ENCODE measurements at places on chromosomes 11 and 22.

DNA sequence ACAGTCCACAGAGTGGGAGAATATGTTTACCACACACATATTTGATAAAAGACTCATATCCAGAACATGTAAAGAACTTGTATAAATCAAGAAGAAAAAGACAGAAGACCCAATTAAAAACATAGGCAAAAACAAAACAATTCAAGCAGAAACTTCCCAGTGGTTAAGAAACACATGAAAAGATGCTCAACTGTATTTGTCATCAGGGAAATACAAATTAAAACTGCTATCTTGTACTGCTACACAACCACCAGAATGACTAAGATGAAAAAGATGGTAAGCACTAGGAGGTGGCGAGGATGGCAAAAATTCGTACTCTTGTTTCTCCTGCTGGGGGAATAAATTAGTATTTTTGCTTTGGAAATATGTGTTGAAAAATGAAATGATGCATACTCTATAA, 192.3 kb upstream of the C11orf87 start:
- peak; percentile 77 for DNase-seq

GRCh38 chr11:132068556-132068955, 698.1 kb downstream of the NTM start:
- no peak for DNase-seq

- DNase-seq, result no peak
Observed at GRCh38 chr11:60370252-60370810, 8.0 kb upstream of the MS4A7 start.

DNA sequence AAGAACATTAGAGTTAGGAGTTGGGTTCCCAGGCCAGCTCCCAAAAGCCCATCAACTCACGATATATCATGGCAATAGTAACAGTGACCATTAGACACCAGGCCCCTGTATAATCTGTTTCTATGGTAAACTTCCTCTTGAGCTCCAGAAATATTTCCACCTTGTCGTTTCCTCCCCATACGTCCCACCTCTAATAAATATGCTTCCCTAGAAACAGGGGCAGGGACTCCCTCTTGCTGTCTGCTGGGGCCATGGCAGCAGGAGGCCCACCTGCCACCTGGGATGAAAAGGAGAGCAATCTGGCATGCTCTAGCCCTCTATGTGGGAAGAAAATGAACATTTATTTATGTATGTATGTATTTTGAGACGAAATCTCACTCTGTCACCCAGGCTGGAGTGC, 32.2 kb upstream of the AMOTL1 start:
- DNase-seq, result no peak

DNA sequence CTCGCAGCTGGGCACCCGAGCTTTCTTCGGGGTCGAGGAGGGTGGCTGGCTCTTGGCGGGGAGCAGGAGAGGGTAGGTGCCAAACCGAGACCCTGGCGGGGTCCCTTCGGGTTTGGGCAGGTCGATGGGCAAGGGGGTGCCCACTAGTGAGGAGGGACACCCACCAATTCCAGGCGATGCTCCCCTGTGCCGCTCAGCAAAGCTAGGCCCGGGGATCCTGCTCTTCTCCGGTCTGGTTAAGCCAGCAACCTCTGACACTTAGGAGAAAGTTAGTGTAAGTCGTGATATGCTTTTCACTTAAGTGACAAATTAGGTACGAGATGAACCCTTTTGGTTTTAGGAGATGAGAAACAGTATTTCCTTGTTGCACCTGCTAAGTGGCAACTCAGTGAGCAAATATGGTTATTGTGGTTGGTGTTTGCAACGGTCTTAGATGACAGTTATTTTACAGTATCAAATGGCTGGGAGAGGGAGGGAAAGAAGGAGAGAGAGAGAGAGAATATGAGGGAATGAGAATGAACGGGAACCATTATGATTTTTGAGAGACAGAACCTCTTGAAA, 565 bp downstream of the NUCB2 start:
- no peak for DNase-seq

- no peak for DNase-seq
Observed at GRCh38 chr11:78841456-78842060, 266.9 kb upstream of the NARS2 start.

- no peak for DNase-seq
Observed at GRCh38 chr11:17719938-17720795, 796 bp downstream of the MYOD1 start.

DNA sequence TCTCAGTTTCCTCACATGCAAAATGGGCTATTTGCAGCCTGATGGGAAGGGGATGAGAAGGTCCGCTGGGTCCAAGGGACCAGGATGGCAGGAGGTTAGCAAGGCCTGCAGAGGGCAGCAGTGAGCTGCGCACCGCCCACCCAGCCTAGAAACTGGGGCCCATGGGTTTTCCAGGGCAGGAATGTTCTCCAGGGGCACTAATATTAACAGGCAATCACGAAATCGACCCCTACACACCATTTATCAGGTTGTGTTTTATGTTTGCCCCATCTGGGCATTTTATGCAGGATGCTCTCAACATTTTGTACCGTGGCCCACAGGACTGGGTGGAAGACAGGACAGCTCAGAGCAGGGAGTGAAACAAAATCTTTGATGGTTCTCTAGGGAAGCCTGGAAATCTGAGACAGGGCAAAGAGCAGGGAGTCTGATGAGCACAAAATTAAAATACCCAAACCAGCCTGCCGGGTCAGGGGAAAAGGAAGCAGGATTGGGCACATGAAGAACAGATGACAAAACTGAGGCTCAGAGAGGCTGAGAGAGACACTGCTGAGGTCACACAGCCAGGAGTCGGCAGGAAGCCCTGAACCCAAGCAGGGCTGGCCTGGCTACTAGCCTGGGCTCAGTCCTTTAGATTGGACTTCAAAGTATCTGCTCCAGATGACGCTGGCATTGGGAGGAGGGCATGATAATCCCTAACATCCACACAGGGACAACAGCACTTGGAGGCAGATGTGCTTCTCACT, 1.6 kb upstream of the BCR start:
- DNase-seq, result no peak

GRCh38 chr22:20433191-20433590, 4.4 kb downstream of the SCARF2 start:
- no peak for DNase-seq

GRCh38 chr11:95093548-95093947, 3.9 kb downstream of the ENDOD1 start:
- DNase-seq, result no peak

DNA sequence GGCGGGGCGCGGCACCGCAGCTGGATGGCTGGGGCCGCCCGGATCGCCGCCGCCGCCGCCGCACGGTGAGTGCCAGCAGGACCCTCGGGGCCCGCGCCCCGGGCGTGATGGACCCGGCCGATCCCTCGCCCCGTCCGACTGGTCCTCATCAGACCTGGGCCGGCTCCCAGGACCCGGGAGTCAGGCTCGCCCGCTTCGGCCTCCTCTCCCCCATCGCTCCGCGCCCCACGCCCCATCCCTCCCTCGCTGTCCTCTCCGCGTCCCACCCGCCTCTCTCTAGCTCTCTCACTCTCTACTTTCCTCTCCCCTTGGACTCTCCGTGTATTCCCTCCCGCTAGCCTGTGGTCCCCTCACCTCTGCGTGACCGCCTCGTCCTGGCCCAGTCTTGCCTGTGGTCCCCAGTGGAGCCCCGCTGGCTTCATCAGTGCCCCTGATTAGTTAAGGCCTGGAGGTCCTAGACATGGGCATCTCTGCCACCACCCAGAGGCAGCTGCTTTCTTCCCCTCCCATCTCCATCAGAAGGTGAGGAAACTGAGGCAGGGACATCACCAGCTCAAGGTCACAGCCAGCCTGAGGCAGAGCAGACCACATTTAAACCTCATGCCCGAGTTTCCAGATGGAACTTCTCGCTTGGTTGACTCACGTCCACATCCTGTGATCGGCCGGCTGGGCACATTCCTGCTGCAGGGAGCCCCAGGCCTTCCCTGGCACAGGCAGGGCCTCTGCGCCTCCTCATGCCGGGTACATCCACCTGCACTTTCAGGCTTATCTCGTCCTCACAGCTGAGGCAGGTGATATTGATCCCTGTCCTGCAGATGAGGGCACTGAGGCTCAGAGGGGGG, 429 bp downstream of the SLC39A13 start:
- DNase-seq, result peak; percentile 56

GRCh38 chr11:123504401-123504800, 74.3 kb downstream of the GRAMD1B start:
- no peak for DNase-seq

- no peak for DNase-seq
Observed at GRCh38 chr11:109733245-109733644, 311.3 kb downstream of the C11orf87 start.

DNA sequence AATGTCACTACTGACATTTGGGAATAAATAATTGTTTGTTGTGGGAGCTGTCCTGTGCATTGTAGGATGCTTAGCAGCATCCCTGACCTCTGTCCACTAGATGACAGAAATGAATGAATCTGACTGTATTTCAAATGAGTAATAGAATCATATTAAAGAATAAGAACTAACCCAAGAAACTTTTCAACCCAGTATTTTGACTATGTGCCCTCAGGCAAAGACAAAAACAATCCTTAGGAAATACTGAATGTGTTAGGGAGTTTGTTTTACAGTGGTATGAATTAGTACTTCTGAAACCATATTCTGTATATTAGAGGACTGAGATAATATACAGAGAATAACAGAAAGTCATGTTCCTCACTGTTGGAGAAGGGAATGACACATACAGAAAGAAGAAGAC, 320.9 kb upstream of the PITPNB start:
- DNase-seq, result no peak

DNA sequence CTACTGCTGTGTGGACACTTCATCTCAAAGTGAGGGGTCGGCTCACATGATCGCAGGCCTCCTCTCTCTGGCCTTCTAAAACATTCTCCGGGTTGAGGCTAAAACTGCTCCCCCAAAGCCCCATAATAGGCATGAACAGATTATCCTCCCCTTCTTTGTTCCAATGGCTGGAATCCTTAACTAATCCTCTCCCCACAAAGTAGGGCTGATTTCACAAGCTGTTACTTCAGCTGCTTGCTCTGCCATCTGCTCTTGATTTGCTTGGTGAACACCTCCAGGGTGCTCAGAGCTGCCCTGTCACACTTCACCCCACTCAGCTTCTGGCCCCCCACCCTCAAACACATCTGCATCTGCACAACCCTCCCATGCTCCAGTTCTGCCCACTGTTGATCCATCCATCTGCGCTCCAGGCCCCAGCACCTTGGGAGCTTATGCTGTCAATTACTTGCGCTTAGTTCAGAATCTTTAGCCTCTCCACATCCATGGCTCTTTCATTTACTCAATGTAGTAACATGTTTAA, 173.1 kb upstream of the API5 start:
- DNase-seq, result no peak

- DNase-seq, result peak; percentile 51
Observed at GRCh38 chr11:77596626-77597025, 6.9 kb downstream of the AQP11 start.

DNA sequence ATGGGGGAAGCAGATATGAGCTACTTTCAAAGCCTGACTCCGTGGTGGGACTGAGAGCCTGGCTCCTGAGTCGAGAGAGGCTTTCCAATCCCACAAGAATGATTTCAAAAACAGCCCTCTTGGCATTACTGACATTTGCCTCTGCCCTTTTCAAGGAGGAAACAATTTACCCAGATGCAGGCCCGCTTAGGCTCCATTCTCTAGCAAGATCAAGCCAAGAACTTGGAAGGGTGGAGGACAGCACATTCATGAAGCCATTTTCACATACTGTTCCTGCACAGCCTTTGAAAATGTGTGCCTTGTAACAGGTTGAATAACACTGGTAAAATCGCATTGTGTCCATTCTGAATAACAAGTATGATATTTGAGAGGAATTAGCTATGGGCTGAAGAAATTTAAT, 58.2 kb upstream of the EED start:
- DNase-seq, result no peak

DNA sequence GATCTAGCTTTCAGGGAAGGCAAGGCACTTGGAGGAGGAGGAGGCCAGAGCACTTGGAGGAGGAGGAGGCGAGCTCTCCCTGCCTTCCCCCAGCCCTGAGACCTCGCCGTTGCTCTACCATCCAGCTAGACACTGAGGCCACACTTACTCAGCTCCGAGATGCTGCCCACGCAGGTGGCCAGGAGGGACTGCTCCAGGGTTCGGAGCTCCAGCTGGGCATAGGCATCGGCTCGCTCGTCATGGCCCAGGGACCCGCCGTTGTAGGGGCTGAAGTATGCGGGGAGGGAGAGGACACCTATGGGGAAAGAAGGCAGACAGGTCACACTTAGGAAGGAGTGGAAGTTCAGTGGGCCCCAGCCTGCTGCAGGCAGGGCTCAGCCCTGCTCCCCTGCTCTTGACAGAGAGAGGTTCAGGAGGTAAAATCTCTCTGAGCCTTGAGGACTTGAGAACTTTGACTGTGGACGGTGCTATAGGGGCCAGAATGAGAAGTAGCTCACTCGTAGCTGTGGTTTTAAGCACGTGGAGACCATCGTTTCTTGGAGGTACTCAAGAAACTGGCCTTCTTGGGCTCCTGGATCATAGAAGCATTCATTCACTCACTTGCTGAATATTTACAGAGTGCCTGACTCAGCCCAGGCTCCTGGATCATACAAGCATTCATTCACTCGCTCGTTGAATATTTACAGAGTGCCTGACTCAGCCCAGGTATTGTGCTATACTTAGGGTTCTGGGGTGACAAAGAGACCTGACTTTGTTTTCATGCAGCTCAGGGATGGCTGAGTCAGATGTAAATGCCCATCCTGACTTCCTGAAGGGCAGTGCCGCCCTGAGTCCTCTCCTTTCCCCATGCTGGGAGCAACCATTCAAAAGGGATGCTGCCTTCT, 99.2 kb downstream of the NAT10 start:
- DNase-seq, result no peak

- no peak for DNase-seq
Observed at GRCh38 chr22:23563111-23563510, 17.0 kb downstream of the IGLL1 start.

- DNase-seq, result no peak
Observed at GRCh38 chr11:134364261-134364660, 32.5 kb downstream of the GLB1L2 start.

GRCh38 chr11:32751381-32751780, 43.1 kb downstream of the CCDC73 start:
- no peak for DNase-seq

- DNase-seq, result no peak
Observed at GRCh38 chr11:12269446-12270214, 107.7 kb upstream of the PARVA start.

DNA sequence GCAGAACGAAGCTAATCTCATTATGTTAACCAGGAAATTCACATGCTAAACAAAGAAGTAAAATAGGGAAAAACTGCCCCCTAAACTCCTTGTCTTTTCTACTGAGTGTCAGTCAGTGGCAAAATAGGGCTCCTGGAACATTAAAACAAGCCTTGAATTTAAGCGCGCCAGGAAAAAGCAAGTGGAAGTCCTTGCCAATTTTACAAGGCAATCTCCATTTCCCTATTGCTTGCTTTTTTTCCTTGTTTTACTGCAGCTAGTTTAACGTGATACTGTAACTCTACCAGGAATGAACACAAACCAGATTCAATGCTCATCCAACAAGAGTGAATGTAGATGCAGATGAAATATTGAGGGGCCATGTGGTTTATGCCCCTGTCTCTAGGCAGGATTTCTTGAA, 28.1 kb upstream of the KIRREL3 start:
- no peak for DNase-seq
